Anterior cingulate cortex (tissue), 58 donors: ENCODE measurements at places on chromosomes 11 and 22.

DNA sequence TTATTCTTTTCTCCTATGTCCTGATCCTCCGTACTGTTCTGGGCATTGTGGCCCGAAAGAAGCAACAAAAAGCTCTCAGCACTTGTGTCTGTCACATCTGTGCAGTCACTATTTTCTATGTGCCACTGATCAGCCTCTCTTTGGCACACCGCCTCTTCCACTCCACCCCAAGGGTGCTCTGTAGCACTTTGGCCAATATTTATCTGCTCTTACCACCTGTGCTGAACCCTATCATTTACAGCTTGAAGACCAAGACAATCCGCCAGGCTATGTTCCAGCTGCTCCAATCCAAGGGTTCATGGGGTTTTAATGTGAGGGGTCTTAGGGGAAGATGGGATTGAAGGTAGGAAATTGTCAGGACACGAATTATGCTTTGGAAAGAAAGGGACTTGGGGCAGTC lies 843 bp downstream of the OR51T1 start:
- DNase-seq: no peak

GRCh38 chr22:36819112-36819511 lies 2.3 kb upstream of the PVALB start:
- DNase-seq: no peak

DNA sequence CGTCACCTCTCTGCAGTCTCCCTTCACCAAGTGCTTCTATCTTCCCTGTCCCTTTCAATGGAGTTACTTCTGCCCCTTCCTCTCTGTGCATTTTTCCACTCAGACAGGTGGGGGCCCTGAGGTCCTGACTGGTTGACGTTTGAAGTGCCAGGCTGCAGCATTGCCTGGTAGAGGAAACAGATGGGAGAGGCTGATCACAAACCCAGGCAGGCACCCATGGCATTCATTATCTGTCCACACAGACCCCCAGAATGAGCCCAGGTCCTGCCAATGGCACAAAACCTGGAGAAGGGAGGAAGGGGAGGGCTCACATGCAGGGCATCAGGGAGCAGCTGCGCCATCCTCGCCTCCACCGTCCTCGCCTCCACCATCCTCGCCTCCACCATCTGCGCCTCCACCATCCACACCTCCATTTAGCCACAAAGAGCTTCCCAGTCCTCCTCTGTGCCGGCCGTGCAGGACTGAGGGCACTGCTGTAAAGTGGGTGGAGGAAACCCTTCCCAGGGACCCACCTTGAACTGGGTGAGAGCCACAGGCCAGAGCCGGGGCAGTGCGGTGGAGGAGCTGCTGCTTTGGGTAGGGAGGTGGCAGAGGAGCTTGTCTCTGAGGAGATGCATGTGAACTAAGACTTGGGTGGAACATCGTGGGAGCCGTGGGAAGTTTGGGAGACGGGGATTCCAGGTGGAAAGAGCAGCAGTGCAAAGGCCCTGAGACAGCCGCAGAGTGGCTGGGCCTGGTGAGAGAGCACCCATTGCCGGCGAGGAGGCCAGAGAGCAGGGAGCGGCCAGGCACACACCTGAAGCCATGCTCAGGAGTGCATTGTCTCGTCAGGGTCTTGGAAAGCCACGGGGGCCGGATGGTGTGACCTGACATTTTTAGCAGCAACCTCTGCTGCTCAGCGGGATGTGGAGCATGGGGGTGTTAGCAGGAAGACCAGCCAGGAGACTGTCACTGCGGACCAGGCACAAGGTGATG lies 145.1 kb downstream of the TBC1D22A start:
- no peak for DNase-seq

DNA sequence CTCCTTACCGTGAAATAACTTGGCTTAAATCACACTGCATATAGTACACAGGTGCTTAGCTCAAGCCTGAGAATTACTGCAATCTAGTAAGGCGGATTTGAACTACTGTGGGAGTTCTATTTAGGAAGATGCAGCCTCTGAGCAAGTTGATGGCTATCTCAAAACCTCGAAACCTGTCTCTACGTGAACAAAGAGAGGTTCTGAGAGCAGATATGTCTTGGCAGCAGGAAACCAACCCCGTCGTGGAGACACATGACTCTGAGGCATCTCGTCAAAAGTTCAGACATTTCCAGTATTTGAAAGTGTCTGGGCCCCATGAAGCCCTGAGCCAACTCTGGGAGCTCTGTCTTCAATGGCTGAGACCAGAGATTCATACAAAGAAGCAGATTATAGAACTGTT lies 5.9 kb downstream of the ZNF215 start:
- no peak for DNase-seq

- no peak for DNase-seq
Measured at GRCh38 chr11:119727523-119728151, 1.4 kb downstream of the NECTIN1 start.

- no peak for DNase-seq
Measured at GRCh38 chr11:104918113-104918824, 20.0 kb upstream of the CASP12 start.

DNA sequence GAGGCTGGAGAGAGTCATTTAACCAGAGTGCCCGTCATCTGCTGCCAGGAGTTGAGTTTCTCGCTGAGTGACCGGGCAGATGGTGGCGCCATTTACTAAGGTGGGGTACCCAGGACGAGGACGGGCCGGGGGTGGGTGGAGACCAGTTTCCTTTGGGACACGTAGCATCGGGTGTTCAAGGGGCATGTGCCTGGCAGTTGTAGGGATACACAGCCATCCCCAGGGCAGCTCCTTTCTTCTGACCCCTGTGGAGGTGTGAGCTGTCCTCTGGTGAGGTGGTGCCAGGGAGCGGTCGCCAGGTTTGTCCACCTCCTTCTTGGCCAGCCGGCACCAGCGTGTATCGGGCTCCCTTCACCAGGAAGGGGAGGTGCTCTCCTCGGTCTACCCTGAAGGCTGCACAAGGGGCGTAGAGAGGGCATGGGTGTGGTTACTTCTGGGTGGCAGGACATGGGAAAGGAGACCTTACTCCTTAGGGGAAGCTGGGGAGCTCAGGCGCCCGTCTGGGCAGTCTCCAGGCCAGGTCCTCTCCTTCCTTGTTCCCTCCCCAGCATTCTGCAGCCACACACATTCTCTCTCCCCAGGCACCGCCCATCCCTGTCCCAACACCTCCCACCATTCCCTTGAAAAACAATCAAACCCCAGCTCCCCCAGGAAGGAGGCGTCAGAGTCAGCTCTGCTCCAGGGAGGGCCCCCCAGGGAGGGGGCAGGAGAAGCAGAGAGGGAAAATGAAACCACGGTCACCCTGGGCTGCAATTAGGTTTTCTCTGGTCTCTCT lies 10.3 kb upstream of the MB start:
- DNase-seq: peak; percentile 22

- no peak for DNase-seq
Measured at GRCh38 chr11:134453441-134453840, 41.4 kb upstream of the B3GAT1 start.

- no peak for DNase-seq
Measured at GRCh38 chr22:38733329-38733723, 22.5 kb downstream of the SUN2 start.

DNA sequence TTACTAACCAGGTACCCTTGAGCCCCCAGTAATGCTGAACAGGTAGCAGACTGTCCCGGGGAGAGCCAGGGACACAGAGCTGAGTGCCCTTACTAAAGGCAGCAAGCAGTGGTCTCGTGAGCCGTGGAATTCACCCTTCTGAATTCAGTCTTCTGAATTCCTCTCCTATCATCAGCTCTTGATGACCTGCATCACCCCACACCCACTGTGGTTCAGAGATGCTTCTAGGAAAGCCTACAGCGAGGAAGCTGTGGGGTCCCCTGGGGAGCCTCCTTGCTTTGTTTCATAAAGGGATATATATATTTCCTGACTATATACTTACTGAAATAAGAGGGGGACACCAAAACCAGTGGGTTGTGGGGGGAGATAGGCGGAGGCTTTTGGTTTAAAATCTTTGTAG lies 2.6 kb downstream of the SPATA19 start:
- DNase-seq: no peak
